ENCODE measurements at places on chromosomes 2 and 18. TPM values are rescaled to one million over a fixed set of nuclear protein-coding genes. Genes with fewer than 3 reads are reported as not detected.

Gene LGALSL
- 5.7 TPM for total RNA-seq

Gene TRIP12
- 95.4 TPM for total RNA-seq

Gene SLC19A3
- total RNA-seq = 5.2 TPM

Gene VIT
- total RNA-seq = 10.0 TPM

Gene CCDC148
- not detected for total RNA-seq

Gene CFC1
- total RNA-seq = not detected

Gene CCDC141
- total RNA-seq = not detected

Gene RSAD2
- total RNA-seq = 1.1 TPM

Gene TSPYL6
- not detected for total RNA-seq

Gene BOLL
- not detected for total RNA-seq

Gene PROKR1
- total RNA-seq = not detected

Gene VSNL1
- not detected for total RNA-seq

Gene TUBA3E
- total RNA-seq = not detected

Gene VWA3B
- not detected for total RNA-seq
